NCI-H748 treated with DMSO at 0.1 percent for 48 hours (cell line): ENCODE measurements at places on chromosomes 16 and 17.

- no peak for DNase-seq
These were observed 4.1 kb upstream of the WDR24 start for GRCh38 chr16:694187-694862.

- DNase-seq = no peak
These were observed 3.3 kb upstream of the ABCA9 start for GRCh38 chr17:69064001-69064400.

- no peak for DNase-seq
These were observed 1.9 kb downstream of the PPP4C start for GRCh38 chr16:30077656-30078055.

DNA sequence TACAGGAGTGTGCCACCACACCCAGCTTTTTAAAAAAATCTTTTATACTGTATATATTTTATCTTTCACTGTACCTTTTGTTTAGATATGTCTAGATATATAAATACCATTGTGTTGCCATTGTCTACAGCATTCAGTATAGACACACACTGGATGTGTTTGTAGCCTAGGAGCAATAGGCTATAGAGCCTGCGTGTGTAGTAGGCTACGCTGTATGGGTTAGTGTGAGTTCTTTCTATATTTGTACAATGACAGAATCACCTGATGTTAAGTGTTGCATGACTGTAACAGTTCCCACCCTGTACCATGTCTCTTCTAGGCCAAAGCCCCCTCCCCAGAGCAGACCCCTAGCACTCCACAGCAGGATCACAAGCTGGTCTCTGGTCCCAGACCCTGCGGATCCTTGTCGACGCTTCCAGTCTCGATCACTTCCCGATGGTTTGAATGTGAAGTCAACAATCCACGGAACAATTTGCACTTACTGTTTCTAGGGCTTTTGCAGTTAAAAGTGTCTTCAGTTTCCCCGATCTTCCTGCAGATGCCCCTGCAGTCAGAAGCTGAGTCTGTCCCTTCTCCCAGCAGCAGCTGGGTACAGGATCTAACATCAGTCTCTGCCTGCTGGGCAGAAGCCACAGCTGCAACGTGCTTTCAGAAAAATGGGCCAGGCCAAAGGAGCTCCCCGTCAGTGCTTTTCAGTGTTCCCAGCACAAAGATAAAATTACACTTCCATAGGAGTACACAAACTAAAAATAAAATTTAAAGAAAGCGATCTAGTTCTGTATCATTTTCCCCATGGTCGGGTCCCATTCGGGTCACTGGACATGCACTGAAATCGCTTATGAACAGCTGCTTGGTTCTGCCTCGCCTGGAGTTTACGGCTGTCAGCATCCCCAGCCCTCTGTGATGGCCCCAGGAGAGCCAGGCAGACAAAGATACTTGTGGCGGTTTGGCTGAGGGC is 35.4 kb downstream of the ADAM11 start:
- DNase-seq = no peak

DNA sequence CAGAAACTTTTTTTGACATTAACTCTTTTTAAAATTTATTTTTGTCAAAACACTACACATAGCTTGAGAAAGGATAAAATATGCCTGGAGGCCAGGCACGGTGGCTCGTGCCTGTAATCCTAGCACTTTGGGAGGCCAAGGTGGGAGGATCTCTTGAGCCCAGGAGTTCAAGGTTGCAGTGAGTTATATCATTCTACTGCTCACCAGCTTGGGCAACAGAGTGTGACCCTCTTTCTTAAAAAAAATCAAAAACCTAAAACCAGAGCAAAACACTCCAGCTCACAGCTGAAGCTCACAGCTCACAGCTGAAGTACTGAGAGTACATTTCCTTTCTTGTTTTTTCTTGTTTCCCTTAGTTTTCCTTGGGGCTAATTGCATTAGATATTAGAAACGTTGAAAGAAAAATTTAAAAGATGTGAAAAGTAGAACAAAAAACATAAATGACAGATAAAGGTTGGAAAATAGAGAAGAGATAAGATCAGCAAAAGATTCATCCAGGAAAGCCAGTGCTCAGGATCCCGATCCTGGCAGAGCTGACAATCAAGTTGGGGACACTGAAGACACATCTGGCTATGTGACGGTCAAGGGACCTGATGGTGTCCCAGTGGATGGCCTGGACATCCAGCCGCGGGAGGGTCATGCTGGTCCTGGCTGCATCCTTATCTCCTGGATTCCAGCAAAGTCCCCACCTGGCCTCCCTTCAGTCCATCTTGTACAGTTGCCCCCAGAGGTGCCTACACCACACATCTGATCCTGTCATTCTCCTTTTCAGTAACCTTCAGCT is 9.8 kb downstream of the CHST6 start:
- no peak for DNase-seq
